ENCODE measurements at places on chromosomes 6 and 20. TPM values are rescaled to one million over a fixed set of nuclear protein-coding genes. Genes with fewer than 3 reads are reported as not detected.

The ZSCAN9 gene
- 18.0 TPM for total RNA-seq

The CLVS2 gene
- total RNA-seq = not detected

The BPIFB4 gene
- not detected for total RNA-seq

The PCSK2 gene
- not detected for total RNA-seq

DNA sequence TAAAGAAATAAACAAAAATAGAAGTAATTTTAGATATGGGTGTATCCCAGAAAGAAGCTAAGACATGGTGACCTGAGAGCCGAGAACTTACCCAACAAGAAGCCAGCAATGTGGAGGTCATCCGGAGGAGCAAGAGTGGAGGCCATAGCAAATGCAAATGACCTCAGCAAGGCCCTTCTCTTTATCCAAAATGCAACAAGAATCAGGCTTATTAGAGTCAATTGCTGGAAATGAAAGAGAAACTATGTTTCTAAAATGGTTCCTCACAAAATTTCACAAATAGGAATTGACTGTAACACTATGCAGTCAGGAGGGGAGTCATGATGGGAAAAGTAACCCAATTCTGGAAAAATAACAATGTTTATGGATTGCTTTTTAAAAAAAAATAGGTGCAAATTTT, 90.4 kb downstream of the TNFAIP3 start:
- H3K27me3 ChIP-seq = no peaks in the 10 kb centered on the region
- no peak overlapping the region for H3K4me3 ChIP-seq
- no peak overlapping the region for H3K27ac ChIP-seq
- no peak for DNase-seq
- H3K4me1 ChIP-seq = no peaks in the 10 kb centered on the region
- H3K36me3 ChIP-seq = no peaks in the 10 kb centered on the region

- no peak for DNase-seq
- H3K4me1 ChIP-seq = no peaks in the 10 kb centered on the region
- no peaks in the 10 kb centered on the region for H3K27me3 ChIP-seq
Measured at GRCh38 chr6:50271266-50271665, 221.5 kb upstream of the DEFB112 start.

- H3K27me3 ChIP-seq = no peaks in the 10 kb centered on the region
- H3K27ac ChIP-seq = no peak overlapping the region
- no peak for DNase-seq
- no peak overlapping the region for H3K4me3 ChIP-seq
Measured at GRCh38 chr20:47020231-47020630, 125.6 kb downstream of the EYA2 start.

DNA sequence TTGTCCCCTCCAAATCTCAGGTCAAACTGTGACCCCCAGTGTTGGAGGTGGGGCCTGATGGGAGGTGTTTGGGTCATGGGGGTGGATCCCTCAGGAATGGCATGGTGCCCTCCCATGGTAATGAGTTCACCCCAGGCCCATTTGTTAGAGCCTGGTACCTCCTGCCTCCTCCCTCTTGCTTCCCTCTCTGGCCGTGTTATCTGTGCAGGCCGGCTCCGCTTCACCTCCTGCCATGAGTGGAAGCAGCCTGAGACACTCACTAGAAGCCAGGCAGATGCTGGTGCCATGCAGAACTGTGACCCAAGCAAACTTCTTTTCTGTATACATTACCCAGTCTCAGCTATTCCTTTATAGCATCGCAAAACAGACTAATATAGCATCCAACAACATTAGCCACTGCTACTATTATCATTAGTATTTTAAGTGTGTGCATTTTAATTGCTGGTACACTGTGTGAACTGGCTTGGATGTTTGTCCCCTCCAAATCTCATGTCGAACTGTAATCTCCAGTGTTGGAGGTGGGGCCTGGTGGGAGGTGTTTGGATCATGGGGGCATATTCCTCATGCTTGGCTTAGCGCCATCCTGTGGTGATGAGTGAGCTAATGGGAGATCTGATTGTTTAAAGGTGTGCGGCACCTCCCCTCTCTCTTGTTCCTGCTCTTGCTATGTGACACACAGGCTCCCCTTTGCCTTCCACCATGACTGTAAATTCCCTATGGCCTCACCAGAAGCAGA, 12.2 kb upstream of the OSER1 start:
- no peak for DNase-seq
- H3K27ac ChIP-seq = no peak overlapping the region
- H3K4me1 ChIP-seq = no peaks in the 10 kb centered on the region
- H3K27me3 ChIP-seq = no peaks in the 10 kb centered on the region

DNA sequence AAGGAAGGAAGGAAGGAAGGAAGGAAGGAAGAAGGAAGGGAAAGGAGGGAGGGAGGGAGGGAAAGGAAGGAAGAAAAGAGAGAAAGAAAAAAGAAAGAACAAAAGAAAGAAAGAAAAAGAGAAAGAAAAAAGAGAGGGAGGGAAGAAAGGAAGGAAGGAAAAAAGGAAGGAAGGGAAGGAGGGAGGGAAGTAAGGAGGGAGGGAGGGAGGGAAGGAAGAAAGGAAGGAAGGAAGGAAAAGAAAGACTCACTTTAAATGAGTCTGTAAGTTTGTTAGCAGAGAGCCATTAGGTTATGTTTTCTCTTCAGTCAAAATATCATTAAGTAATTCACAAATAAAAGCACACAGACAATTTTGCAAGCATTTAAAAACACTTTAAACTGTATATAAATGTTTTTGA, 44.0 kb upstream of the SASH1 start:
- H3K4me3 ChIP-seq = no peak overlapping the region
- DNase-seq = no peak
- no peaks in the 10 kb centered on the region for H3K36me3 ChIP-seq
- no peaks in the 10 kb centered on the region for H3K4me1 ChIP-seq
- no peak overlapping the region for H3K27ac ChIP-seq

DNA sequence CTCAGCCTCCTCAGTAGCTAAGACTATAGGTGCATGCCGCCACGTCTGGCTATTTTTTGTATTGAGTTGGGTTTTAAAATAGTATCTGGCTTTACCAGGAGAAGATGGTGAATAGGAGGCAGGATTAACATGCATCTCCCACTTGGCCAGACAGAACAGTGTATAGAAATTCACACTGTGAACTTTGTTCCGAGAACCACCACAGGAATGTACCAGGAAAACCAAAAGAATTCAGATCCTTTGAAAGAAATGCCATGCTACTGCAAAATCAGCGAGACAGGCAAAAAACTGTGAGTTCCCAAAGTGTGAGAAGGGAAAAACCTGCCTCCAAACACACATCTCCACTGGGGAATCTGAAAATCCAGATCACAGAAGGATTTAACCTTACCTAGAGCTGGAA, 327.6 kb downstream of the NKAIN2 start:
- H3K36me3 ChIP-seq = no peaks in the 10 kb centered on the region
- no peak overlapping the region for H3K4me3 ChIP-seq
- no peak for DNase-seq

- H3K4me3 ChIP-seq = no peak overlapping the region
- H3K27me3 ChIP-seq = no peaks in the 10 kb centered on the region
- H3K27ac ChIP-seq = peak overlapping the region; percentile 86
- H3K4me1 ChIP-seq = peaks cover 29% of the 10 kb centered on the region
- no peaks in the 10 kb centered on the region for H3K36me3 ChIP-seq
- DNase-seq = peak; percentile 77
Measured at GRCh38 chr6:119147101-119148053, 68.9 kb upstream of the FAM184A start.

GRCh38 chr20:2330090-2330695, 34.4 kb downstream of the TGM3 start:
- no peaks in the 10 kb centered on the region for H3K4me1 ChIP-seq
- no peaks in the 10 kb centered on the region for H3K27me3 ChIP-seq
- H3K4me3 ChIP-seq = no peak overlapping the region
- no peak overlapping the region for H3K27ac ChIP-seq
- DNase-seq = no peak

DNA sequence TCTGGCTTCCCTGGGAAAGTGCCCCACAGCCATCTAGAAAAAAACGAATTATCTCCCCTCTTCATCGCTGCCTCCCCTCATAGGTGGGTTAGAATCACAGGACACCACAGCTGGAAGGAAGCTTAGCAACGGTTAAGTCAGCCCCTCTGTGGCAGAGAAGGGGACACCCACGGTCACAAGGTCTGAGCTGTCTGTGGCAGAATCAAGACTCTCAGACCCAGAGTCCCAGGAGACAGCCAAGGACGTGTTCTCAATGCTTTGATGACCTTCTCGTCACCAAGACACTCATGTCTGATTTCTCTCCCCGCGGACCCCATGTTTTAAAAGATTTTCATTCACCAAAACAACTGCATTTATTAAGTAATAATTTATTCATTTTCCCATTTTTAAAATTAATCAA, 221.5 kb downstream of the NRN1 start:
- no peaks in the 10 kb centered on the region for H3K36me3 ChIP-seq
- no peaks in the 10 kb centered on the region for H3K4me1 ChIP-seq
- no peak overlapping the region for H3K27ac ChIP-seq
- no peak overlapping the region for H3K4me3 ChIP-seq
- DNase-seq = no peak

DNA sequence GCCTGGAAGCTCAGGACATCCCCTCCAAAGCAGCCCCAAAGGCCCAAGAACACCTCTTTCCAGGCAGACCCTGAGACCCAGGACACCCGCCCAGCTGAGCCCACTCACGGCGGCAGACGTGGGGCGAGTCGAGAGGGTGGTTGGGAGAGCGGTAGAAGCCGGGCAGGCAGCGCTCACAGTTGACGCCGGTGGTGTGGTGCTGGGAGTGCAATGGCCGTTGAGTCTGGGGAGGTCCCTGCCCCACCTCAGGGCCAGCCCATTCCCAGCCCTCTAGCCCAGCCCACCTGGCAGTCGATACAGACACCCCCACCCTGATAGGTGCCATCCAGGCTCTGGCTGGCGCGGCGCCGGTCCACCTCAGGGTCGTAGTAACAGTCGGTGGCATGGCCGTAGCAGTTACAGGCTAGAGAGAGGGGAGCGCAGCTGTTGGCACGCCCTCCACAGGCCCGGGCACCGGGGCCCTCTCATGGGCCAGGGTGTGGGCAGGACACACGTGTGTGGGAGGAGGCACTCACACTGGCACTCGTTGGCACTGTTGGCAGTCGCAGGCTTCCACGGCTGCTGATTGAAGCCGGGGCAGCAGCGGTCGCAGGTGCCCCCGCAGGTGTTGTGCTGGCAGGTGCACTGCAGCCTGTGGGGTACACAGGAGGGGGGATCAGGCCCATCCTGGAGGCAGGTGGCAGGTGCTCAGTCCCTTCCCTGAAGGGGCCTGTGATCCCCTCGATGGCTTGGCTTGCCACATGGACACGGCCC, 20.5 kb downstream of the LAMA5 start:
- no peaks in the 10 kb centered on the region for H3K27me3 ChIP-seq
- no peak overlapping the region for H3K4me3 ChIP-seq
- H3K27ac ChIP-seq = no peak overlapping the region
- peaks cover 7% of the 10 kb centered on the region for H3K36me3 ChIP-seq
- no peak for DNase-seq

GRCh38 chr6:24356310-24356973, 1.4 kb downstream of the DCDC2 start:
- peaks cover 2% of the 10 kb centered on the region for H3K4me1 ChIP-seq
- no peak for DNase-seq
- no peaks in the 10 kb centered on the region for H3K36me3 ChIP-seq
- no peak overlapping the region for H3K4me3 ChIP-seq
- H3K27me3 ChIP-seq = peaks cover 25% of the 10 kb centered on the region
- no peak overlapping the region for H3K27ac ChIP-seq

DNA sequence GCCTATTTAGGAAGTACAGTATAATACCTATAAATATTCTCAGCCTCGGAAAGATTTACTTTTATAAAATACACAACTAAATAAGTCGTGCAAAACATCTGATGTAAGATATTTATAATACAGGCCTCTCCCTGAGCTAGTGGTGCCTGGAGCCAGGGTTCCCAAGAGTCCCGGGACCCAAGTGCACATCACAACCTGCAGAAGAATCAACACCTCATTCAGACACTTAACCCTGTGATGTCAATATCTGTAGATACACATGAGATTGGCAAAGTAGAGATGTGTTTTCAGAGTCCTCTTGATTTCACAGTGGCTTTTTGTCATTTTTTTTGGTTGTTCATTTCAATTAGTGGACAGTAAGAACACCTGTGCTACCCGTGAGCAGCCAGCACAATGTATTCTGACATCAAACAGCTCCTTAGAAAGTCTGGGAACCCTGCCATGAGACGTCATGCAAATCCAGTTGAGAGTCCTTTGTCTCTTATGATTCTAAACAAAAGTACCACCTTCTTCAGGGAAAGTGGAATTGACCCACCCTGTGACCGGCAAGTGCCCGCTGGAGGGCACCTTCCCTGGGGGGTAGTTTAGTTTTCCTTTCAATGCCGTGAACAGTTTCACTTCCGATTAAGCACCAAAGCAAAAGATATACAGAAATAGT, 101.6 kb downstream of the DACT2 start:
- H3K27ac ChIP-seq = no peak overlapping the region
- no peaks in the 10 kb centered on the region for H3K36me3 ChIP-seq

Measured in endothelial cell of umbilical vein (primary cell).